Epithelial cell of prostate (primary cell): ENCODE measurements at places on chromosomes 16 and 17.
A peak's percentile ranks its signal among the peaks of the same experiment; 100 is the strongest.

- DNase-seq, result no peak
These were observed 299.8 kb downstream of the CNTNAP4 start for GRCh38 chr16:76577003-76577402.

DNA sequence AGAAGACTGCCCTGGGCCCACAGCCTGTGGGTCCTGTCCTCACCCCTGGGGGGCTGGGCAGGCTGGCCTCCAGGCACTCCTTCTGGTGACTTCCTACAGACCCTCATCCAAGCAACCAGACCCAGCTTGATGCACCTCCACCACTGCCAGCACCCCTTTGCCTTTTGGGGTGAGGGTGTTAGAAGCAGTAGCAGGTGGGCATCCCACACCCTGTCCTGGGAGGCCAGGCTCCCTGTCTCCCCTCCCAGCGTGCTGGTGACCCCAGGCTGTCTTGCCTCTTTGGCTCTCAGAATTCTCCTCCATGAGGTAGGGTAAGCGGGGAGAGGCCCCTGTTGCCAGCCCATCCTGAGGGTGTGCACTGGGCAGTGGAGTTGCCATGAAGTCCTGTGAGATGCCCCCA, 33.4 kb downstream of the B9D1 start:
- no peak for DNase-seq

DNA sequence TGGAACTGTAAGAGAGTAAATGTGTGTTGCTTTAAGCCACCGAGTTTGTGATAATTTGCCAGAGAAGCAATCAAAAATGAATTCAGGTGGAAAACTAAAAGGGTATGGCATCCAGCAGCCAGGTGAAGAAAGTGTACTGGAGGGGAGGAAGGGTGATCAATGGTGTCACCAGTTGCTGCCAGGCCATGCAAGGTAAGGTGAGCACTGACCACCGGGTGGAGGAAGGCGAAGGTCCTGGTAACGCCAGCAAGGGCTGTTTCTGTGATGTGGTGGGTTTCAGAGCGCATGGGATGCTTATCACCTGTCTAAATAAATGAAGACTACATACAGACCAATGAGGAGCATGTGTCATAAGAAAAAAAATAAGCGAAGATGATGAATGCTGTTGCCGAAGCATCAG, 6.9 kb downstream of the FA2H start:
- DNase-seq, result no peak

GRCh38 chr17:32298298-32298697, 32.7 kb downstream of the RHBDL3 start:
- DNase-seq, result no peak

DNA sequence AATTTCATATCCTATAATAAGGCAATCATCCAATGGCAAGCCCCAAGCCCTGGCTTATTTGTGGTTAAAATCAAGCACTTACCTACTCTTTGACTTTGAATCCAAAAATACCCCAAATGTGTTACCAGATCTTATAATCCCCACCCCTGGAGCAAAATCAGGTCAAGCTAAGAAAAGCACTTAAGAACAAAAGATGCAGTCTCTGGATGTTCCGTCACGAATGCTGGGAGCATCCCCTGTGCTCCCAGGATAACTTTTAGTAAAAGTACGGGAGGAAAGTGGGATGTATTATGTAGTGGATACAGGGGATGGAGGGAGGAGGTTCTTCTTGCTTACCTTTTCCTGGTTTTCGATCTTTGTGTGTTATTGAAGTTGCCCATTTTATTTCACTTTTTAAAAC, 29.5 kb downstream of the SHISA9 start:
- DNase-seq, result no peak

DNA sequence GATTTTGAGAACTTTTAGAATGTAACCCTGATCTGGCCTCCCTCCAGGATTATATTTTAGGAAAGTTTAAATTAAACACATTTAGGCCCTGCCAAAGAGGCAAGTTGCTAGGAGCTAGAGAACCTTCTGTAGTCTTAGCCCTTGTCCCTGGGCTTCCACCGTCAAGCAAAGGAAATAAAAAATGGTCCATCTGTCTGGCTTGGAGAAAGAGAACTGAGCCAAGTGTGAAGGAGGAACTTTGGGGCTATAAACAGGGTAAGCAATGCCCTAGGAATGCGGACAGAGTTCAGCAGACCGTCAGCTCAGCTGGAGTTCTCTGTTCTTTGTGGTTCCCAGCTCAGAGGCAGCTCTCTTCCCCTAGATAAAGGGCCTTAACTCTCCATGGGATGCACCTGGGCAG, 29.6 kb downstream of the RCVRN start:
- DNase-seq, result no peak

DNA sequence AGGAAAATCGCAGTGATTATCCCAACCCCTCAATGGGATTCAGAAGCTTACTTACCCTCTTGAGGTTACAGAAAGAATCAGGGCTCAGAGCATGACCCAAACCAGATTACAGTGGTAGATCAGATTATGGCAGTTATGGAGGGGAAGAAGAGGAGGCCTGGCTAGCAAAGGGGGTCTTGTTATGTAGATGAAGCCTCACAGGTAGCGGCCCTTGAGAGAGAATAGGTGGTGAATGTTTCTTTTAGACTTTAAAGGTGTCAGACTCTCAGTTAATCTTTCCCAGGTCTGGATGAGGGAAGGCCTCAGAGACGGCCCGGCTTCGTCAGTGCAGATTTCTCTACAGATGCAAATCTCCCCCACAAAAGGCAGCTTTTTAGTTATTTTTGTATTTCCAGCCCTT, 15.6 kb downstream of the RNF112 start:
- DNase-seq, result no peak

DNA sequence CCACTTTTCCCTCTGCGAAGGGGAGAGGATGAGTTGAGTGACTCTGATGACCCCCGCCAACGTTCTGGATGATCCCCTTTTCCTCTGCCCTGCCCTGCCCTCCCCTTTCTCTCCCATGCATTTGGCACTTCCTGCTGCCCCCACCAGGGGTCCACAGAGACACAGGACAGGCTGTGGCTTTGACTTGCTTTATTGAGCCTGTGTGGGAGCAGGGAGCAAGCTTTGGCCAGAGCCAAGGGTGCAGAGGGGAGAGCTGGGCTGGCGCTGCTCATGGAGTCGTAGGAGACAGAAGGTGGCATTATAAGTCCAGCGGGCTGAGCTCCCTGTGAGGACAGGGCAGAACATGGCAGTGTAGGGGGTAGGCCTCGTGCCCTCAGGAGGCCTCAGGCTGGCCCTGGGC, 1.6 kb downstream of the PPY start:
- DNase-seq, result no peak

DNA sequence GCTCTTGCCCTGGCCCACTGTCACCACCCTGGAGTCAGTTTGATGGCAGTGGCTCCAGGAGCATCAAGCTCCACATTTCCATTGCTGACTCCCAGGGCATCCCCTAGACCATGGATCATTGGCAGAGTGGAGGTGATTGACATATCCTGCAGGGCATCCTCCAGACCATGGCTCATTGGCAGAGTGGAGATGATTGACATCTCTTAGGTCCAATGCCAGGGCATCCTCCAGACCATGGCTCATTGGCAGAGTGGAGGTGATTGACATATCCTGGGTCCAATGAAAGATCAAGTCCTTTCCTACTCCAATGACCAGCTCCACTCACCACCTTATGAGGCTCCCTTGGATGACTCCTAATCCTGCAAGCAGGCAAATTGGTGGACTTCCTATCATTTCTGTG, 174.3 kb upstream of the NLRP1 start:
- peak; percentile 39 for DNase-seq

DNA sequence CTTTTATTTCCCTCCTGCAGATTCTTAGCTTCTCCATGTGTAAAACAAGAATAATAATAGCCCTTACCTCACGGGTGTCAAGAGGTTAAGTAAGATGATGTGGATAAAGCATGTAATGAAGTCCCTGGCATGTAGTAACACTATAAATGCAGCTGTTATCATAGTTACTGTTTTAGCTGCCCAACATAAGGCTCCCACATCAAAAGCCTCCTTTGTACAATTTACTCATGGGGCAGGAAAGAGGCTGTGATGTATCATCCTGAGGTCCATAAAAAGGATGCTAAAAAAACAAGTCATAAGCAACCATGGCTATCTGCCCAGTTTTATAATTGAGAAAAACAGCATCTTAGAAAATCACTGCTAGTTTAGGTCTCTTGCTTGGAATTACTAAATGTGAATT, 339.7 kb downstream of the CA10 start:
- DNase-seq, result peak; percentile 20

DNA sequence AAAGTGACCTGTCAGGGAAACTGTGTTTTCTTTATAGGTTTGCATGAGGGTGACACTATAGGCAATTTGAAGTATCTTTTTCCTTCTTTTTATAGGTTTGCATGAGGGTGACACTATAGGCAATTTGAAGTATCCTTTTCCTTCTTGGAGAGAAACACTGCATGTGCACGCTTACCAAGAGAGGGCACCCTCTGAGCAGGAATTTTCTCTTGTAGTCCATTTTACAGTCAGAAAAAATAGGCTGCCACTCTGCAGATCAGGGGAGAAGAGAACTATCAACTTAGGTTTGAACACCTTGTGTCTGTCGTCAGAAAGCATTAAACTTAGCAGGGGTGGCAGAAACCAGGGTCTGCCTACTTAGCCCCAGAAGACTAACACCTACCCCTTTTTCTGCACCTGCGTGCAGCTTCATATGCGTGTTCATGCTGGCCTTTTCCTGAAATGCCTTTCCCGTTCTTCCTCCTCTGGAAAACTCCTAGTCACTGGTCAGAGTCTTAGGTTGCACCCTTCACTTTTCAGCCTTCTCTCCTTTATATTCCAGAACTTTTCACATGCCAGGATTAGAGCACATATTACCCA, 16.4 kb upstream of the SMIM36 start:
- DNase-seq, result no peak

- no peak for DNase-seq
These were observed 8.1 kb downstream of the CPNE2 start for GRCh38 chr16:57100445-57100844.

DNA sequence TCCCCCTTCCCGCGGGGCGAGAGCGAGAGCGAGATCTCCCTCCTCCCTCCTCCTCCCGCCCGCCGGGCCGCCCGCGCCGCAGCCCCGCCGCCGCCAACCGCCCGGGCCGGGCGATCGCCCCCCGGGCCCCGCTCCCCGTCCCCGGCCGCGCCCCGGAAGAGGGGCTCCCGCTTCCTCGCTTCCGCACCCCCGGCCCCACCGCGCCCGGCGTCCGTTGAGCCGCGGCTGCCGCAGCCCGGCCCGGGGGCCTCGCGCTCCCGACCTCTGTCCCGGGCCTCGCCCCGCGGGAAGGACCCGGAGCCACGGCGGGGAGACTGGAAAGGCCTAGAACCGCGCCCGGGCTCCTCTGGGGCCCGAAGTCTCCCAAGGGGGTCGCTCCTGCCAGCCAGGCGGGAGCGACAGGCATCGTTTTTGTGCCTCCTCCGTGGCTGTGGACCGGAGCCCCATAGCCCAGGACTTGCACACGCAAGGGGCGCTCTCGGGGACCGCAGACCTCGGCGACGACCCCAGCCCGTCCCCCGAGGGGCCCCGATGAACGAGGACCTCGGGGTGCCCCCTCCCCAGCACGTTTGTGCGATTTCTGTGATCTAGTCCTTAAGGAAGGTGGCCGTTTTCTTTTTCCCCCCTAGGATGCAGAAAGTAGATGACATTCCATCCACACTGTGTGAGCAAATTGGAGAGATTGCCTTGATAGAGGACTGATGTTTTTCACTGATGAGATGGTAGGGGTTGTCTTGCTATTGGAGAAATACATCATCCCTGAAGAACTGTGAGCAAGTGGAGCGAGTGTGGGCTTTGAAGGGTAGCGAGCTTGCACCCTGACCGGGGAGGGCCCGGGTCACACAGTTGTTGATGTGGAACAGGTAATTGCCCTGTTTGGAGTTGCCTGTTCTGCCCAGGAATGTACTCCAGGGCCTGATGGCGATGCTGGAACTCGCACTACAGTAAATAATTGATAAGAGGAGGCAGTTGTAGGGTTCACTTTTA, 611 bp downstream of the BANP start:
- DNase-seq, result no peak

DNA sequence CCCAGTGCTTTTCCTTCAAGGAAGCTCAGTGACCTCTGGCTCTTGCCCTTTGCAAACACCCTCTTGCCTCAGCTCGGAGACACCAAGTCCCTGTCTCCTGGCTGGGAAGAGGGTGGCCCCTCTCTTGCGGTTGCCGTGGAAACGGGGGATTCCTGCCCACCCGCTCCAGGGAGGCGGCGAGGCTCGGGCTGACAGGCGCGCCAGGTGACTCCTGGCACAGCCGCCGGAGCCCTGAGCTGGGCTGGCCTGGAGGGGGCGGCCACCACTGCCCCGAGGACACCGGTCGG, 71.4 kb downstream of the ABR start:
- no peak for DNase-seq

DNA sequence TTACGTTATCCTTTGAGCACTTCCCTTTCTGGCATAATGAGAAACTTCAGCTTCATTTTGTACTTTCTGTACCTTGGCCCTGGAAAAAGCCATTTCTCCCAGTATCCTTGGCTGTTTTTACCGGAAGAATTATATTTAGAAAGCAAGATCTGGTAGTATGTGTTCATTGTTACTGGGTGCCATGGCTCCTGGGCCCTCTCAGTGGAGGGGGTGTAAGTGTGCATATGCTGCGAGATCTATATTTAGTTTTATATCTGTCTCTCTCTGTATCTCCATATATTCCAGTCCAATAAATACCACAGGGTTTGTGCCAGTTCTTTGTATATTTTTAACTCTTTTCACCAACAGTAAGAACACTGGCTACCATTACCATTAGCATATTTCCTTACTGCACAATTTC, 17.7 kb downstream of the ATP2C2 start:
- DNase-seq, result no peak
